ENCODE measurements at places on chromosomes 11 and 22.

- no peak for DNase-seq
Observed at GRCh38 chr11:117160826-117161225, 16.7 kb downstream of the PAFAH1B2 start.

DNA sequence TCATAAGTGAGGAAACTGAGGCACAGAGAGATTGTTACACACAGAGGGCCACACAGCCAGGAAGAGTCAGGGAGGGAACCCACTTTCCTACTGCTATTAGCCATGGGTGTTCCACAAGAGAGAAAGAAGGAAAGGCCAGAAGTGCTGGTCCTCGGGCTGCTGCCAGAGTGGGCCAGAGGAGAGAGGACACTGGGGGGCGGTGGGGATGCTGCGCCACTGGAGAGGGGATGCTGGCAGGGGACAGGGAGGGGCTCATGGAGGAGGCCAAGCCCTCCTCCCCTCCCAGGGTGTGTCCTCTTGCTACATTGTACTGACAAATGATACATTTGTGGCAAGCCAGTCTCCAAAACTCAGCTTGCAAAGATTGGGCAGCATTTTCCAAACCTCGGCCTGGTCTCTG lies 9.9 kb downstream of the IL10RA start:
- no peak for DNase-seq

DNA sequence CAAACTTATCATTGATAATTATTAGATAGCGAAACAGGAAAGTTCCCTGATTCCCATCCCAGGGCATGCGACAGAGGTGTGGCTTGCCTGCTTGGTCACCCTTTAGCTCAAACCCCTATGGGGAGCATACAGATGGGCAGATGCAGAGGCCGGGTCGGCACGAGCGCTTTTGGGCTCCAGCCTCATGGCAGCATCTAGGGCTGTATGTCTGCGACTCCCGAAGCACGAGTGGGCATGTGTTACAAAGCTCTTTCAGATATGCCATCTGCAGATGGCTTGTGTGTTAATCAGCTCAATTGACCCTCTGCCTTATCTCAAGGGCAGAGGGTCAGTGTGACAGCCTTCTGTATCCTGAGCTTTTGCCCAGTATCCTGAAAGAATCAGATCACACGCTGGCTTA lies 2069.3 kb upstream of the RAG2 start:
- no peak for DNase-seq

- DNase-seq: peak; percentile 48
Observed at GRCh38 chr11:75536786-75537641, 11.3 kb upstream of the GDPD5 start.

- DNase-seq: no peak
Observed at GRCh38 chr11:64697663-64698375, 25.2 kb downstream of the NRXN2 start.

GRCh38 chr11:79412761-79413160 lies 28.1 kb downstream of the TENM4 start:
- no peak for DNase-seq

- peak; percentile 13 for DNase-seq
Observed at GRCh38 chr11:76863196-76863777, 2.6 kb downstream of the ACER3 start.

DNA sequence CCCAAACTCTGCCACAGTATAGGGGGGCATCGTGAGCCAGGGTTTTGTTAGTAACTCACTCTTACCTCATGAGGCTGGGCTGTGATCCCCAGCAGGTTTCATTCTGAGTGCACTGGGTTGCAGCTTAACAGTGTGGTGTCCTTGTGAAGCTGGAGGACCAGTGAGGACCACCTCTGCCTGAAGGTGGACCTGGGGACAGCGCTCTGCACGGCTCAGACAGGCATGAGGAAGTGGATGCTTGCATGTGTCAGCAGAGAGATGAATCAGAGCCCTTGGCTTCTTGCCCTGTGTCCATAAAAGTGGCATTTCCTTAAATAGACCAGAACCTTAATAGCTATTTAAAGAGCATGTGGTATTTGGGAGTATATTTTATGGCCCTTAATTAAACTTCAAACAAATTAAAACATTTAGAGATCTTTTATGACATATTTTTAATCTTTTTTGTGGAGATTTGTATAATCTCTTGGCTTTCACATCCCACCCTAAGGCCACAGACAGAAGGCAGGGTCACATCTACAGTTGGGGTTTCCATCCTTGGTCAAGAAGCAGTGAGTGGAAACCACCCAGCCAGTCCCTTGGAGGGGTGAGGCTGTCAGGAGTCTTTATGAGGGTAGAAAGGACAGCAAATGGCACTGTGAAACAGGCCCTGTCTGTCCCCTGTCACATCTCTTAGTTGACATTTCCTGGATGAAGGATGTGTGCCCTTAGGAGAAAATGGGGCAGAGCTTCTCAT lies 24.8 kb upstream of the ADORA2A start:
- DNase-seq: peak; percentile 23

Measured in CD4-positive, alpha-beta T cell treated with Interleukin-17A for 1 hour (primary cell).